ENCODE measurements at places on chromosomes 12 and 14.

GRCh38 chr14:76687611-76688382, 73.5 kb upstream of the VASH1 start:
- DNase-seq = peak; percentile 51

DNA sequence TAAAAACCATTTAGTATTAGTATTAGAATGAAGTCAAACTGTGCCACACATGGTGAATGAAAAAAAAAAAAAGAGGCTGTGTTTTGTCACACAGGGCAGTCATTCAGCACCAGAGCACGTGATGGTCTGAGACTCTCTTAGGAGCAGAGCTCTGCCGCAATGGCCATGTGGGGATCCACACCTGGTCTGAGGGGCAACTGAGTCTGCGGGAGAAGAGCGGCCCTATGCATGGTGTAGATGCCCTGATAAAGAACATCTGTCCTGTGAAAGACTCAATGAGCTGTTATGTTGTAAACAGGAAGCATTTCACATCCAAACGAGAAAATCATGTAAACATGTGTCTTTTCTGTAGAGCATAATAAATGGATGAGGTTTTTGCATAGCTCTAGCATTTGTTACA, 12.2 kb upstream of the BDKRB1 start:
- DNase-seq = no peak

DNA sequence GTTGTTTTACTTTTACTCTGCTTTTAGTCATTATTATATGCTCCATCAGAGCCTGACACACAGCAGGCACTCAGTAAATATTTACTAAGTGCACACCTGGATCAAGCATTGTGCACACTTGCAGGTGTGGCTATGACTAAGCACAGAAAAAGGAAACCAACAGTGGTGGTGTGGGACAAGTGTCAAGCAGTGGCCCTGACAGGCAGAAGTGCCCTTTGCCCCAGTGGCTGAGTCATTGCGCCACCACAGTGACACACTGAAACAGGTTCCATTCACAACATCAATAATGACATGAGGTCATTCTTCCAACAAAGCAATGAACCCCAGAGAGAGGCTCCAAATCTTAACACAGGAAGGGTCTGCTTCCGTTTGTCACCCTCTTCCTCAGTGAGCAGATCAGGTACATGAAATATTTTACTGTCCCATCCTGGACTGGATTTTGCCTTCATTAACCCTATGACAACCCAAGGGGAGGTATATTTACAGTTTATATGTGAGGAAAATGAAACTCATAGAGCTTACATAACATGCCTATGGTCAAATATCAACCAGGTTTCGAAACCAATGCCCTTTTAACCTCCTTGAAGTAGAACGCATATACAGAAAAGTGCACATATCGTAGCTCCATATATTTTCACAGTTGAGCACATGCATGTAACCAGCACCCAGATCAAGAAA, 82.6 kb upstream of the GTF2A1 start:
- DNase-seq = no peak

GRCh38 chr14:50222055-50222613, 9.2 kb downstream of the SOS2 start:
- DNase-seq = no peak

DNA sequence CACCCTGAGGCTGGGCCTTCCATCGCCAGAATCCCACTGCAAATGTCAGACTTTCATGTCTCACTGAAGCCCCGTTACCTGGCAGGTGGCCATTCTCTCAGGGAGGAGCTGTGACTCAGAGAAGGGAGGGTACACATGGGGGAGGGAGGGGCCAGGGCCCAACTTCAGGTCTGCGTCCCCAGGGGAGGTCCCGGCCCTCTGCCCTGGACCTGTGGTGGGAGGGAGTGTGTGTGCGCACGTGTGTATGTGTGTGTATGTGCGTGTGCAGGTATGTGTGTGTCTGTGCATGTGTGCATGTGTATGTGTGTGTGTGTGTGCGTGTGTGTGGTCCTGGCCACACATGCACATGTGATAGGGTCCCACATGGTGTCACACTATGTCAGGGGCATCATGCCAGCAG, 50.9 kb downstream of the MVK start:
- no peak for DNase-seq

DNA sequence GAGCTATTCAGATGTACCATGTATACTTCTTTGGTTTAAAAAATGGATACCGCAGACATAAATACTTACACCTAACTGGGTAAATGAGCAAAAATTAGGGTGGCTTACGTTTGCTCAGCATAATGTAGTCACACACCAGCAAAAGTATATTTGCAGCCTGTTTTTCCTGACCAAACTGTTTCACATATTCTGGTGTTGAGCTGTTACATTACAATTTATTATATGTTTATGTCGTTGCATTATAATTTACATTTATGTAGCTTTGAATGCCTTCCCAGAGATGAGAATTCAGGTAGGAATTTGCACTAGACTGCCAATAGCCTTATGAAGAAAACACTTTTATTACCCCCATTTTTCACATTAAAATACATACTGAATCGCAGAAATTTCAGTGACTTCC, 183.3 kb downstream of the PTPRO start:
- DNase-seq = no peak

GRCh38 chr14:72512281-72512680, 381.6 kb downstream of the DPF3 start:
- DNase-seq = no peak

- DNase-seq = peak; percentile 43
Measured at GRCh38 chr14:78232231-78233000, 62.2 kb downstream of the NRXN3 start.

GRCh38 chr14:84144166-84144565, 1385.8 kb upstream of the FLRT2 start:
- no peak for DNase-seq

GRCh38 chr14:105534586-105534985, 8.2 kb downstream of the TMEM121 start:
- no peak for DNase-seq
